KBM-7 (cell line): ENCODE measurements at places on chromosomes 4 and X.

DNA sequence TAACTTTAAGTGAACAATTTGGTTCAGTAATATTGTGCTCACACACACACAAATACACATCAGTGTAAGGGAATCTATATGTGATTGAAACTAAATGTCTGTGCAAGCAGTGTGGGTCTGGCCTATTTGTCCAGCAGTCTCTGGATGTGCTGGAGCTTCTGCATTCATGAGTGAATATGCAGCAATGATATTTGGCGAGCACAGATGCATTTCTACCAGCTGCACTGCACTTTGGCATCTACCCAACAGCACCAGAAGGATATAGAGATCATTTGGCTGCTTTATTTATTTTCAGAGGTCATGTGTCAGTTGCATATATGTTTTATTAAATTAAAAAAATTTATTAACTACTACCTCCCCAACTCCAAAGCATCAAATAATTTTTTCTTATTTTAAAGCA is 613.4 kb upstream of the NR3C2 start:
- DNase-seq, result no peak

GRCh38 chr4:145808021-145808650 is 128.2 kb downstream of the C4orf51 start:
- no peak for DNase-seq

DNA sequence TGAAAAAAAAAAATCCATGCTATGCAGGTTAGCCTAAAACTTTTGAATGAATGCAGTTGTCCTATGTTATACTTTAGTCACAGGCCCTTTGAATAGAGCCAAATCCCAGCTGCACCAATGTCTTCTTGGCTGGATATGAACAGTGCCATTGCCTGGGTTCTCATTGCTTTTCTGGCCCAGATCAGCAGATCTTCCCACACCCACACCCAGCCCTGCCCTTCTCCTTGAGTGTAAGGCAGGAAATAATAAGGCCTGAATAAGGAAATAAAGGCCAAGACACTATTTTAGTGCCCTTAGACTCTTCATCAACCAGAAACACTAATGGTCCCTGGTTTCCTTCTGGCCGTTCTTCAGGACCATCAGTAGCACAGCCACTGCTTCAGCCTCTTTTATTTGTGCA is 66.6 kb downstream of the USP38 start:
- DNase-seq, result no peak

GRCh38 chr4:150119492-150119891 is 41.2 kb downstream of the DCLK2 start:
- DNase-seq, result no peak

DNA sequence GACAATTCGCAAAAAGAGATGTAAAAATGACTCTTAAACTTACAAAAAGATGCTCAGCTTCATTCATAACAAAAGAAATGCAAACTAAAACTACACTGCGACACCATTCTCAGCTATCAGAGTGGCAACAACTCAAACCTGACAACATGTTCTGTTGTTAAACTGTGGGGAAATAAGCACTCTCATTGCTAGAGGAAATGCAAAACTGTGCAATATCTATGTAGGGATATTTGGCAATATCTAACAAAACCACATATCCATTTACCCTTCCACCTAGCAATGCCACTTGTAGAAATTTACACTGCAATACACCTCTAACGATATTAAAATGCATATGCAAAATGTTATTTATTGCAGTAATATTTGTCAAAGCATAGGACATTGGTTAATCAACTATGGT is 78.3 kb upstream of the EGFL6 start:
- no peak for DNase-seq

DNA sequence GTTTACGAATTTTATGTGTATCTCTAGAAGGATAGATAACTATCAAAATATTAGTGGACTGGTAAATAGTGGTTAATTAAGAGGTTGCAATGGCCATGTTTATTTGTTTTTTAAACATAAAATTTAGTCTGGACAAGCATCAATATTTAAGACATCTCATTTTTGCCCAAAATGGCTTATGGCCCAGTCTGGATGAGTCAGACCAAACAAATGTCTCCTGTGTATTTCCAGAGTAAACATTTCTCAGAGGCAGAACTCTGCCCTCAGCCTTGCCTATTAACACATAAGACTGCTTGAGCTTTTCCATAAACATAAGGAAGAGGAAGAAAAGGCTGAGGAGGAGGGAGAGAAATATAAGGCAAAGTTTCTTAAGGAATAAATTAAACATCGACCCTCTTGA is 277.1 kb upstream of the DIAPH2 start:
- no peak for DNase-seq

DNA sequence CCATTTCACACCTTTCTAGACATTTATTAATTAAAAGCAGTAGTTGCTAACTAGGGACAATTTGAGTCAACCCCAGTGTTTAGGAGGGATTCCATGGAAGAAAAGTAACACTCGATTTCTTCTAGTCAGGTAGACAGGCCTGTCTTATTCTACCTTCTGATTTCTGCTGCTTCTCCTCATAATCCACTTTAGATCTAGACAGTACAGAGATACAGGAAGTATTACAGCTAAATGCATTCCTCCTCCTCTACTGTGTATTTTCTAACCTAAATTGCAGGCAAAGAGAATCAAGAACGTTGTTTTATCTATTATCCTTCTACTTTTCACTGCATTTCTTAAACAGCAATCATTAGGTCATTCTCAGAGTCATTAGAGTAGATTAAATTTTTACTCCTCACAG is 52.6 kb downstream of the LPAR4 start:
- DNase-seq, result no peak

DNA sequence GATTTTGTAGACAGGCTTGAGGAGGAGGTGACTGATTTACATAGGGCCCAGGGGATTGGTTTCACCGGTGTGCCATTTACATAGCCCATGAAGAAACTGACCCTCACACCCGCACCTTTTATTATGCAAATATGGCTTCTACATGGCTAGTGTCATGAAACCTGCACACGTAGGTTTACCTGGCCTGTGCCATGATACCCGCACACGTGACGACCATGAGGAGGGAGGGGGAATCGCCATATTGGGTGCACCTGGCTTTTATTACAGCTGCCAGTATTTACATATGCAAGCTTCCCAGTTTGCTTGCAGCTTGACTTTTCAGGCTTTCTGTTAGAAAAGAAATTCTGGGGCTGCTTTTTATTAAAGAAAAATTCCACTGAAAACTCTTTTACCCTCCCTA is 359.7 kb downstream of the ADAM29 start:
- no peak for DNase-seq

- peak; percentile 61 for DNase-seq
These were observed 79.8 kb upstream of the RPL34 start for GRCh38 chr4:108540536-108540935.

DNA sequence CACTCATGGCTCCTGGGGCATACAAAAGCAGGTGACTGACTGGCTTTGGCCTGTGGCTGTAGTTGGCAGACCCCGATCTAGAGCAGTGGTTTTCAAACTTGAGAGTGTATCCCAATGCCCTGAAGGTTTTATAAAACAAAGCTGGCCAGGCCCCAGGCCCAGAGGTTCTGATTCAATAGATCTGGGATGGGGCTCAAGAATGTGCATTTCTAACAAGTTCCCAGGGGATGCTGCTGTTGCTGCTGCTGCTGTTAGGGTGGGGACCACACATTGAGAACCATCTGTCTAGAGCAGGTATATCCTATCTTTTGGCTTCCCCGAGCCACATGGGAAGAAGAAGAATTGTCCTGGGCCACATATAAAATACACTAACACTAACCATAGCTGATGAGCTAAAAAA is 7.3 kb downstream of the AIFM1 start:
- DNase-seq, result no peak

DNA sequence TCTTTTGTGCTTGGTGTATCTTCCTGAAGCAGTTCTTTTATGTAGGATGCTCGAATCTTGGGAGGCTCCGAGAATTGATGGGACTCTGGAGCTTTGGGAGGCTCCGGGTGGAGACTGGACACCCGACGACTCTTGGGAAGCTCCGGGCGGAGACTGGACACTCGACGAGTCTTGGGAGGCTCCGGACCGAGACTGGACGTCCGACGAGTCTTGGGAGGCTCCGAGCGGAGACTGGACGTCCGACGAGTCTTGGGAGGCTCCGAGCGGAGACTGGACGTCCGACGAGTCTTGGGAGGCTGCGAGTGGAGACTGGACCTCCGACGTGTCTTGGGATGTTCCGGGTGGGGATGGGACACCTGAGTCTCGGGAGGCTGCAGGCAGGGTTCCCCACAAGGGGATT is 1.6 kb downstream of the FAM47A start:
- no peak for DNase-seq

- DNase-seq, result no peak
These were observed 423.0 kb upstream of the FAM241A start for GRCh38 chr4:111722213-111722720.

DNA sequence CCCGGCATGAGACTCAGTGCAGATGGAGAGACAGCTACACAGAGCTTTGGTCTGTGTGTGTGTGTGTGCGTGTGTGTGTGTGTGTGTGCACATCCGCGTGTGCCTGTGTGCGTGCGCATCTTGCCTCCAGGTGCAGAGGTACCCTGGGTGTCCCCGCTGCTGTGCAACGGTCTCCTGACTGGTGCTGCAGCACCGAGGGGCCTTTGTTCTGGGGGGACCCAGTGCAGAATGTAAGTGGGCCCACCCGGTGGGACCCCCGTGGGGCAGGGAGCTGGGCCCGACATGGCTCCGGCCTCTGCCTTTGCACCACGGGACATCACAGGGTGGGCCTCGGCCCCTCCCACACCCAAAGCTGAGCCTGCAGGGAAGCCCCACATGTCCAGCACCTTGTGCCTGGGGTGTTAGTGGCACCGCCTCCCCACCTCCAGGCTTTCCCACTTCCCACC is 14.3 kb downstream of the FGFR3 start:
- DNase-seq, result no peak
